ENCODE measurements at places on chromosomes 2 and 18. TPM values are rescaled to one million over a fixed set of nuclear protein-coding genes. Genes with fewer than 3 reads are reported as not detected.

RAB27B gene
- 0.24 TPM for polyA plus RNA-seq

SP140 gene
- polyA plus RNA-seq, result 1.4 TPM

GPR39 gene
- polyA plus RNA-seq, result 5.4 TPM

SESTD1 gene
- polyA plus RNA-seq, result 11.9 TPM

LOXL3 gene
- 21.8 TPM for polyA plus RNA-seq

RAB6C gene
- polyA plus RNA-seq, result not detected

CFAP221 gene
- polyA plus RNA-seq, result not detected

UGT1A9 gene
- polyA plus RNA-seq, result not detected

DNAJC5G gene
- polyA plus RNA-seq, result not detected

- no peak for DNase-seq
- no peak overlapping the region for H3K27ac ChIP-seq
- H3K27me3 ChIP-seq, result no peaks in the 10 kb centered on the region
- peaks cover 3% of the 10 kb centered on the region for H3K4me1 ChIP-seq
Observed at GRCh38 chr2:202627042-202627441, 7.7 kb upstream of the FAM117B start.

- H3K27ac ChIP-seq, result peak overlapping the region; percentile 78
- peaks cover 21% of the 10 kb centered on the region for H3K4me1 ChIP-seq
- peaks cover 3% of the 10 kb centered on the region for H3K36me3 ChIP-seq
- DNase-seq, result peak; percentile 70
Observed at GRCh38 chr2:39469807-39470206, 32.7 kb upstream of the MAP4K3 start.

DNA sequence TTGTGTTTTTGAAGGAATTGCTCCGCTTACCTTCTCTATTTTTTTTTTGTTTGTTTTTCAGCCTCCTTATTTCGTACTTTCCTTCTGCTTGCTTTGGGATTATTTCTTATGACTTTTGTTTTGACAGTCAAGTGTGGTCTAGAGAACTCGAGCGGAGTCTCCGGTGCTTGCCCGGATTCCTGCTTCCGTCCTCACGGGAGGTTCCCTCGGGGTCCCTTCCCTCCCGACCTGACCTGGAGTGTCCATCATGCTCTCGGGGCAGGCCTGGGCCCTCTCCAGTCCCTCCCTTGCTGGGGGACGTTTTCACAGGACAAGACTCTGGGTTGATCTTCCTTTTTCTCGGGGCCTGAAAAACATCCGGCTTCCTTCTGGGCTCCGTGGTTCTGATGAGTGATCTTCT, 45.9 kb downstream of the CTDP1 start:
- H3K36me3 ChIP-seq, result peaks cover 58% of the 10 kb centered on the region
- no peaks in the 10 kb centered on the region for H3K27me3 ChIP-seq
- H3K27ac ChIP-seq, result no peak overlapping the region
- DNase-seq, result no peak
- H3K4me1 ChIP-seq, result no peaks in the 10 kb centered on the region

DNA sequence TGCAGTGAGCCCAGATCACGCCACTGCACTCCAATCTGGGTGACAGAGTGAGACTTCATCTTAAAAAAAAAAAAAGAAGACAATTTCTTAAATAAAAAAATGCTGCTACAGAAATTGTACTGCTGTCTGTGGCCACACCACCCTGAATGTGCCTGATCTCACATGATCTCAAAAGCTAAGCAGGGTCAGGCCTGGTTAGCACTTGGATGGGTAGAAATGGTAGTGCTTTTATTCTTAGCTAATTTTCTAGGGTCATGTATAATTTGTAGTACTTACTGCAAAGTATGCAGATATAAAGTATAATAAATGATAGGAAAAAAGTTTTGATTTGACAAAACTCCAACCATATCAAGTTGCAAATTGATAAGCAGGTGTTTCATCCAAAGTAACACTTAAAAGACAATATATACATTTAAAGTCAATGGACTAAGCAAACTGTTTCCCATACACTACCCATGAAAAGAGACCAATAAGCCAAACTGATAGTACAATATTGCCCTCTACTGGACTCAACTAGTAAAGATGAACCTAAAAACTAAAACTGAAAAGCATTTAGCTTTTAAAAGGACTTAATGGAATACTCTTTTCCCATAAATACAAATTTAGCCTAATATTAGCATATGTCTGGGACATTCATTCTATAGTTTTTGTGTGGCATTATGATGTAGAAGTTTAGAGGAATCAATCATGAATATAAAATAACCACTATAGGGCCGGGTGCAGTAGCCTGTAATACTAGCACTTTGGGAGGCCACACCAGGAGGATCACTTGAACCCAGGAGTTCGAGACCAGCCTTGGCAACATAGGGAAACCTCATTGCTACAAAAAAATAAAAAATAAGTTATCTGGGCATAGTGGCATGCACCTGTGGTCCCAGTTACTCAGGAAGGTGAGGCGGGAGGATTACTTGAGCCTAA, 18.6 kb upstream of the PEX13 start:
- no peaks in the 10 kb centered on the region for H3K4me1 ChIP-seq
- no peak overlapping the region for H3K4me3 ChIP-seq
- no peaks in the 10 kb centered on the region for H3K27me3 ChIP-seq
- H3K36me3 ChIP-seq, result no peaks in the 10 kb centered on the region
- DNase-seq, result peak; percentile 62

DNA sequence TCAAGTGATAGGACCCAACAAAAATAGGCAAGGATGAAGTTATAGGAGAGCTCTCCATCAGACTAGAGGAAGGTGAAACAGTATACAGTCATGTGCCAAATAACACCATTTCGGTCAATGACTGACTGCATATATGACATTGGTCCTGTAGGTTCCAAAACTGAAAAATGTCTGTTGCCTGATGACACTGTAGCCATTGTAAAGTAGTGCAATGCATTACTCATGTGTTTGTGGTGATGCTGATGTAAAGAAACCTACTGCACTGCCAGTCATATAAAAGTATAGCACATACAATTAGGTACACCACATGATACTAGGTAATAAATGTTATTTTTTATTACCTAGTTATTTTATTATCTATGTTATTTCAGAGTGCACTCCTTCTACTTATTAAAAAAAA, 147.9 kb downstream of the GREB1L start:
- no peaks in the 10 kb centered on the region for H3K4me1 ChIP-seq
- H3K36me3 ChIP-seq, result no peaks in the 10 kb centered on the region
- no peak overlapping the region for H3K4me3 ChIP-seq

- H3K4me3 ChIP-seq, result no peak overlapping the region
- no peak for DNase-seq
- H3K27ac ChIP-seq, result no peak overlapping the region
- H3K4me1 ChIP-seq, result peaks cover 7% of the 10 kb centered on the region
- H3K27me3 ChIP-seq, result peaks cover 2% of the 10 kb centered on the region
- no peaks in the 10 kb centered on the region for H3K36me3 ChIP-seq
Observed at GRCh38 chr18:9968081-9968848, 54.4 kb downstream of the VAPA start.

GRCh38 chr18:63421514-63421913, 762 bp downstream of the VPS4B start:
- H3K4me1 ChIP-seq, result no peaks in the 10 kb centered on the region
- peak overlapping the region; percentile 78 for H3K4me3 ChIP-seq
- peaks cover 4% of the 10 kb centered on the region for H3K36me3 ChIP-seq
- no peaks in the 10 kb centered on the region for H3K27me3 ChIP-seq
- H3K27ac ChIP-seq, result peak overlapping the region; percentile 90

GRCh38 chr18:11994703-11995444, 13.6 kb downstream of the IMPA2 start:
- H3K27me3 ChIP-seq, result no peaks in the 10 kb centered on the region
- no peak overlapping the region for H3K4me3 ChIP-seq
- DNase-seq, result peak; percentile 27
- peak overlapping the region; percentile 10 for H3K27ac ChIP-seq

DNA sequence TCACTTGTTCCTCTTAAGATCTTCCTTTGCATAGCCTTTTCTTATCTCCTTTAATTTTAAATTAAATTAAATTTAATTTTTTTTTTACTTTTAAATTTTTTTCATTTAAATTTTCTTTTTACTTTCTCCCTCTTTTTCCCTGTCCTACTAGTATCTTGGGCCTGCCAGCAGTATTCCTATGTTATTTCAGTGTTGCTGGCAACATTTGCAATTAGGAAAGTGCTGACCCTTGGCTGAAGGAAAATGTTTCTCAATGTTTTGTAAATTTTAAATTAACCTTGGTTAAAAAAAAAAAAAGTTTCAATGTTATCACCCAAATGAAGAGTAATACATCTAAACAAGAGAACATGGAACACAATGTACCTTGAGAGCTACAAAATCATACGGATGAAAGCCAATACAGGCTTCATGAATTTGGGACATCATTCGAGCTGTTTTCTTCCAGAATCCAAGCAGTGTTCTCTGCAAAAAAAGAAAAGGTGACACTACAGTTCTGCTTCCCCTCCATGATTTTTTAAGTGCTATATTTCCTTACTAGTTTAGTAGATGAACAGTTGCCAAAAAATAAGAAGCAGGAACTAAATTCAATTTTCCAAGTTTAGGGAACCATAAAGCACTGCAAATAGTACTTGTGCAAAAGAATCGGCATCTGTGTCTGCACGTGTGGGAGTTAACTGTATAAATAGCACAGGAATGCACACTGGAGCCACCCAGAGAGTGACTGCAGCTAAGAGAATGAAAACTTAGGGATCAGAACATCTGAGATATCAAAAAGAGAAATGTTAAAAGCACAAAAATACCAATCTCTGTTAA, 55.8 kb downstream of the ICA1L start:
- H3K36me3 ChIP-seq, result no peaks in the 10 kb centered on the region
- no peak overlapping the region for H3K4me3 ChIP-seq
- peak; percentile 58 for DNase-seq
- H3K4me1 ChIP-seq, result peaks cover 2% of the 10 kb centered on the region

DNA sequence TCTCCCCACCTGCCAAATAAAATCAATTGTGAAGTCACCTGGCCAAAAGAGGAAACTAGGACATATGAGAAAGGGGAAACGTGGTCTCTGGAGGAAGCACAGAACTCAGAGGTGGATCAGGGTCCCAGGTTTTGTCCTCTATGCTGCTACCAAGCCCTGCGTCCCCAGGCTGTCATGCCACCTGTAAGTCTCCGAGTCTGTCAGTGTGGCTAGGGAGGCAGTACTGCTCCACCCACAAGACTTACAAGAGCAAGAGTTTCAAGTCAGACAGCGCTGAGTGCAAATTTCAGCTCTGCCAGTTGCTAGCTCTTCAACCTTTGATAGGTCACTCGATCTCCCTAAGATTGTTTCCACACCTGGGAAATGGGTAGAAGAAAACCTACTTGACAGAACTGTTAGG, 98.6 kb downstream of the C1QL2 start:
- H3K36me3 ChIP-seq, result no peaks in the 10 kb centered on the region
- DNase-seq, result no peak
- H3K4me3 ChIP-seq, result no peak overlapping the region
- no peaks in the 10 kb centered on the region for H3K4me1 ChIP-seq
- no peaks in the 10 kb centered on the region for H3K27me3 ChIP-seq
- no peak overlapping the region for H3K27ac ChIP-seq

DNA sequence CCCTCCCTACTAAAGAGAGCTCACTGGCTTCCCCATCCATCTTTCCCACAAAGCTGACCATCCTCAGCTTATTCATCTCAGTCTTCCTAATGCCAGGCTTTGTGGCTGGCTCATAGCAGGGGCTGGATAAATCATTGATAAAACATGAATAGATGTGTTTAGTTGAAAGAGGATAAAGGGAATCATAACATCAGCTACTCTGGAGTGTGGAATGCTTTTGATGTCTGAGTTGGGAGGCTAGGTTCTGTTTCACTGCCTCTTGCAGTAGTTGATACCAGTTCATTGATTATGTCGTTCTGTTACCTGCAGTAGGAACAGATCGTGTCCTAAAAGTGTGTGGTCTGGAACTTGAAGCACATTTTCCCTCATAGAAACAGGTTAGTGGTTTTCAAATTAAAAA, 66.3 kb upstream of the HK2 start:
- peaks cover 28% of the 10 kb centered on the region for H3K4me1 ChIP-seq
- H3K27ac ChIP-seq, result no peak overlapping the region
- peak; percentile 22 for DNase-seq
- no peak overlapping the region for H3K4me3 ChIP-seq
- H3K36me3 ChIP-seq, result no peaks in the 10 kb centered on the region

- H3K27me3 ChIP-seq, result no peaks in the 10 kb centered on the region
- no peak for DNase-seq
- H3K4me1 ChIP-seq, result no peaks in the 10 kb centered on the region
- H3K4me3 ChIP-seq, result no peak overlapping the region
Observed at GRCh38 chr2:129191530-129191929, 787.9 kb upstream of the RAB6C start.

- peaks cover 4% of the 10 kb centered on the region for H3K4me1 ChIP-seq
- peak; percentile 38 for DNase-seq
- H3K4me3 ChIP-seq, result no peak overlapping the region
- H3K27ac ChIP-seq, result peak overlapping the region; percentile 9
- H3K36me3 ChIP-seq, result peaks cover 49% of the 10 kb centered on the region
- H3K27me3 ChIP-seq, result no peaks in the 10 kb centered on the region
Observed at GRCh38 chr2:231212329-231212845, 14.0 kb downstream of the ARMC9 start.

DNA sequence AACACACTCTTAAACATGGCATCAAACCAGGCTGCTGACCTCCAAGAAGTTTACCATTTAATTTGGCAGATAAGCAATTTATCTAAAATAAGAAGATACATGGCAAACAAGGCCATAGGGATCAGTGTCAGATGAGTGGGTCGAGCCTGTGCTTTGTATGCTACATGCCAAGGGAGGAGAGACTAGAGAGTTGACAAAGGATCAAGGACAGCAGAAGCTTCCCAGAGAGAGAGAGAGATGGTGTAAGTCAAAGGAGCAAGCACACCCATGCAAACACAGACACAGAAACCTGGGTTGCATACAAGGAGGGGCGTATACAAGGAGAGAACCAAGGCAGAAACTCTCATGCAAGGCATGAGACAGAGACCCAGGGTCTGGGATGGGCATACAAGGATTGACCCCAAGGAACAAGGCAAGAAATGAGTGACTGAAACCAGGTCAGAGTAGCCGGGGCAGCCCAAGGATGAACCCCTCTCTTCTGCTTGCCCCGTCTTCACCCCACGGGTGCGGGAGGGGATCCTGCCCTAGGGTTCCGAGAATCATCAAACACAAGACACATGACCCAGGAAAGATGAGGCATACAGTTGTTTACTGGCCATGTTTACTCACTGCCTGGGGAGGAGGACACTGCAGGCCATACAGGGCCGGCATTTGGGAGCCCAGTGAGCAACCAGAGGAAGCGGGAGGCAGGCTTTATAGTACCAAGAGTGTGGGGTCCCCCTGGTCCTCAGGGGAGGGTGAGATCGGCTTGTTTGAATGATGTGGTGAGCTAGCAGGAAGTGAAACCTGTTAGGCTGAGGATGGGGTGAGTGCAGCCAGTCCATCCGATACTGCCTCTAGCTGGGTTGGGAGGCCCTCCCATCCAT, 529.2 kb upstream of the ID2 start:
- no peaks in the 10 kb centered on the region for H3K27me3 ChIP-seq
- H3K4me3 ChIP-seq, result no peak overlapping the region
- H3K27ac ChIP-seq, result no peak overlapping the region
- DNase-seq, result no peak

DNA sequence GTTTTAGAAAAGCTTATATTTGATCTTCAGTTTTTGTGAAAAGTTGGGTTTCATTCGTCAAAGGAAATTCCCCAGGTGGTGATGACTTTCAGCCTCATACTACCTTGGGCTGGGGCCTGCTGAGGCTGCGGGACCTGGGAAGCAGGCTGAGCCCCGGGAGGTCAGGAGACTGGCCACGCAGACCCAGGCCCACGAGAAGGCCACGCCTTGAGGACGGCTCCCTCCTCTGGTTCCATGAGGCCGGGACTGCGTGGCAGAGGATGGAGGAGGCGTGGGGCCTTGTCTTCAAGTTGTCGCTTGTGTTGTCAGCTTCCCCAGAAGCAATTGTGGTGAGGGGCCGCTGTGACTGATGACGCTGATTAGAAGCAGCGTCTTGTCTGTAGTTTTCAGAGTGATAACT, 11.8 kb downstream of the CNDP2 start:
- H3K27me3 ChIP-seq, result no peaks in the 10 kb centered on the region
- H3K4me1 ChIP-seq, result no peaks in the 10 kb centered on the region
- H3K27ac ChIP-seq, result no peak overlapping the region
- H3K36me3 ChIP-seq, result peaks cover 71% of the 10 kb centered on the region
- DNase-seq, result no peak
- no peak overlapping the region for H3K4me3 ChIP-seq
